ENCODE measurements at places on chromosomes 3 and 15.

- DNase-seq: no peak
Observed at GRCh38 chr15:41161336-41161735, 45.3 kb upstream of the INO80 start.

- no peak for DNase-seq
Observed at GRCh38 chr15:86659724-86660411, 580.2 kb downstream of the AGBL1 start.

- DNase-seq: no peak
Observed at GRCh38 chr15:50148362-50148963, 29.4 kb upstream of the ATP8B4 start.

DNA sequence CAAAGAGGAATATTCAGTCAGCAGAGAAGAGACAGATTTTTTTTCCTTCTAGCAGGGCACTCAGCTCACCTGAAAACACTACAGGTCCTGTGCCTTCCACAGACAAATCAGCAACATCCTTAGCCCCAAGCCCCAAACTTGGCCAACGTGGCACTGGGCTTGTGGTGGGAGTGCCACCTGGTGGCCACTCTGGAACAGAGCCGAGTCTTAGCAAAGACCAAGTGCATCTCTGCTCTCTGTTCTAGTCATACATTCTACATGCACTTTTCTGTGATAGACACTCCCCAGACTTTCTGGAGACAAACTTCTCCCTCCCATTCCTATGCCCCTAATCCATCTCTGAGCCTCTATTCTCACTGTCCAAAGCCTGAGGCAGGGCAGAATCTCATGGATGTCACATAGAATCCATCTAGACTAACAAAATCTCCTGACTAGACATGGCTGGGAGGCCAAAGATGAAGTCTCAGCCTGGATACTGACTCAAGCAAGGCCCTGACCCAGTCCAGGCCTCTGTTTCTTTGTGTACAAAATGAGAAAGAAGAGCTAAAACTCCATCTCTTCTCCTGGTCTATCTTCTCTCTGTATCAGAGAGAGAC is 5.1 kb upstream of the SEMA7A start:
- peak; percentile 84 for DNase-seq

Data from GM20000 (cell line).